ENCODE measurements at places on chromosomes 13 and 19.

DNA sequence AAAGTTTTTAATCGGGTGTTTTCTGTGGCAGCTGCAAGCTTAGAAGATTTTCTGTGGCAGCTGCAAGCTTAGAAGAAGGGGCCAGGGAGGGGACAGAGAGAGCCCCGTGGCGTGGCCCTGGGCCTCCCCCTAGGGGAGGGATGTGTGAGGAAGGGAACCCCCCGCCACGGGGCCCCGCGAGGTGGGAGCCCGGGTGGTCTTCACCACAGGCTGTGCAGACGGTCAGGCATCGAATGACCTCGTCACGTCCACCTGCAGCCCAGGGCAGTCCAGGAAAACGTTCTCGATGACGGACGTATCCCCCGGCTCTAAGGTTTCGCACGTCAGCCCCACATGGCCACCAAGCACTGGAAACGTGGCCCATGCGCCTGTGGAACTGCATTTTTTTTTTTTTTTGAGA, 8.6 kb downstream of the POLR2E start:
- no peak for DNase-seq

DNA sequence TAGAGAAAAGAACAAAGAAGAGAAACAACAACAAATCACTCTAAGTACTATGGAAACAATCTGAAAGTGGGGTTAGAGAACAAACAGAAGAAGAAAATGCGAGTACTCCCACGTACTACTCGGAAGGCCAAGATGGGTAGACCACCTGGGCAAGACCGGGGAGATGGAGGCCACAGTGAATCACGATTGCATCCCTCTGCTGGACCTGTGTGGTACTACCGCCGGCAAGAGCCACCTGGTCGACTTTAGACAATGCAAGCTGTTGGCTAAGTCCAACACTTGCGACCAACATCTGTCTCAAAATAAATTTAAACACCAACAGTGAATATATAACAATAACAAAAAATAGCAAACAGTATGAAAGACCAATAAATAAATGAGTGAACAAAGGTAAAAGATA, 45.5 kb upstream of the ZNF91 start:
- no peak for DNase-seq

DNA sequence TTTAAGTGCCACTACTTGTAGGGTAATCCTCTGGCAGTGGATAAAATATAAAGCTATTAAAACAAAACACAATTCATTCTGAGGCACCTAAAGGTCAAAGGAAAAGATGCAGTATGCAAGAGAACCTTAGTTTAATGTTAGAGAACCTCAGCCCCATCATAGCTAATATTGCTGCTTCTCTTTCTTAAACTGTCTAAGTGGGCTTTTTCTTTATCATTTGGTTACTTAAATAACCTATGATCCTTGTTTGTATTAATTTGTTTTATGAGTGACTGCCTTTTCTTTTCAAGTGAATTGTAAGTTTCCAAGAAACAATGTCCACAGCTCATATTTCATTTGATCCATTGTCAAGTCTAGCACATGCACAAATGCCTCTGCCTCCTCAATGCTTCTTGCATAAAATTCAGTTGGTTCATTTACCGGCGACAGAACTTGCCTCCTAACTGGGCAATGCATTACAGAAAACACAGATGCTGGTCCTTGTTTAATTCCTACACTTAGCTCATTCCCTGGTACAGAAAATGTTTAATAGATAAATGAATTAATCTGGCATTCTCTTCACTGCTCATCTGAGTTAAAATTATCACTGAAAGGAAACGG, 1049.8 kb downstream of the OLFM4 start:
- DNase-seq, result no peak

DNA sequence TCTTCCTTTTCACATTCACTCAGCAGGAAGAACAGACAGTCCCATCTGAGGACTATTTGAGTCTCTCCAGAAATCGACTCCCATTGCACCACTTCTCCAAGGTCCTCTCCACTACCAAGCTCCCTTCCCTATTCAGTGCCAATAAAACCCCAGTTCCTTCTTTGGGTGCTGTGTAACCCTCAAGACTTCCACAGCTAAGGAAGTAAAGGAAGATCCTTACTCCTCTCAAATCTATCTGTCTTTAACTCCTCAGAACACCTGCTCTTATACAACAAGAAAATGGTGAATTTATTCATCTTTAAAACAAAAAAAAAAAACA, 29.2 kb upstream of the TM9SF2 start:
- DNase-seq, result no peak

DNA sequence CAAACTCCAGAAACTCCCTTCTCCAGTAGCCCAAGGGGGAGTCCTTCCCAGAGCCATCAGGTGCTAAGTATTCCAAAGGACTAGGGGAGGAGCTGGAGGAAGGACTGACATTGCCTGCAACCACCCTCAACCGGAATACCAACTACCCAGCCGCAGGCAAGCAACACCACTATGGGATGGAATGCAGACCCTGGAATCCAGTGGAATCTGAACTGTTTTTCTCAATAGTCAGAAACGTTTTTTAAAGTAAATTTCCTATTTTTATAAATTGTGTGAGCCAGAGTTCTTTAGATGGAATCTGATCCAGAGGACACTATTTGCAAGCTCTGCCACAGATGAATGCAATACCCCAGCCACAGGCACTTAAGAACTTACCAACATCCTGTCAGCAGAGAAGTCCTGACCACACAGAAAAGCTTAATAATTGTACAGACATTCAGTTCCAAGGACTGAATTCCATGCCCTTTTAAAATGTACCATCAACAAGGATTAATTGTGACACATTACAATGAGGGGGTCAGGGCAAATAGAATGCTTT, 92.1 kb downstream of the USP12 start:
- no peak for DNase-seq

DNA sequence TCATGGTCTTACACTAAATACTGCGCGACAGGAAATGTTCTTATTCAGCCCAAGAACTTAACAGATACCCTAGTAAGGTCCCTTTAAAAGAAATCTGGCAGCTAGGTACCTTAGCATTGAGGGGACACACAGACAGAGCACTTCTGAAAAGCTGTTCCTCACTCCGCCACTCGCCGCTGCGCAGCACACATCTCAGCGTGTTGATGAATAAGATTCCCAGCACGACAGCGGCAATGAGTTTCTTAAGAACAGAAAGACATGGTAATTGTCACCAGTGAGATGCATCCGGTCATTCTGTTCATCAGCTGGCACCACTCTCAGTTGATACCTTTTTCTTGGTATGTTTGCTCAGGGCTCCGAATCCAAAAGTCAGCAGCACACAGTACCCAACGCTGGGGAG, 39.9 kb downstream of the TMTC4 start:
- no peak for DNase-seq

- DNase-seq, result no peak
Measured at GRCh38 chr19:38004186-38004520, 97.1 kb downstream of the SIPA1L3 start.

DNA sequence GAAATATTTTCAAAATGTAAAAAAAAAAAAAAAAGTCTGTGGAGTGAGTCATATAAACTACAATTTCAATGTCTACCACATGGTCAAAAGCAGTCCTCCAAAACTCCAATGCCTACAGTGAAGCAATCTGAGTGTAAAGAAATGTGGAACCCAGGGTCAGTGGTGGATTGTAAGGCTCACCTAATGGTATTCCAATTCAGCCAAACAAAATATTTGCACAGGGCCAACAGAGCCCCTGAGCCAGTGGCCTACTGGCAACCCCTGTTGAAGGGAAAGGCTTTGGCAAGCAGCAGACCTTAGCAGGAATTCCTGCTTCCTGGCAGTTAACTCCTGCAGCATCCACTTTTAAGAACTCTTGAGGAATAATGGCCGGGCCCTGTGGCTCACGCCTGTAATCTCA, 3.4 kb downstream of the DNMT1 start:
- DNase-seq, result no peak
